Activated CD4-positive, alpha-beta T cell treated with anti-CD3 and anti-CD28 coated beads, Interleukin-2, amount 50 U/mL, for 1 hour (primary cell): ENCODE measurements at places on chromosomes 12 and 14.

DNA sequence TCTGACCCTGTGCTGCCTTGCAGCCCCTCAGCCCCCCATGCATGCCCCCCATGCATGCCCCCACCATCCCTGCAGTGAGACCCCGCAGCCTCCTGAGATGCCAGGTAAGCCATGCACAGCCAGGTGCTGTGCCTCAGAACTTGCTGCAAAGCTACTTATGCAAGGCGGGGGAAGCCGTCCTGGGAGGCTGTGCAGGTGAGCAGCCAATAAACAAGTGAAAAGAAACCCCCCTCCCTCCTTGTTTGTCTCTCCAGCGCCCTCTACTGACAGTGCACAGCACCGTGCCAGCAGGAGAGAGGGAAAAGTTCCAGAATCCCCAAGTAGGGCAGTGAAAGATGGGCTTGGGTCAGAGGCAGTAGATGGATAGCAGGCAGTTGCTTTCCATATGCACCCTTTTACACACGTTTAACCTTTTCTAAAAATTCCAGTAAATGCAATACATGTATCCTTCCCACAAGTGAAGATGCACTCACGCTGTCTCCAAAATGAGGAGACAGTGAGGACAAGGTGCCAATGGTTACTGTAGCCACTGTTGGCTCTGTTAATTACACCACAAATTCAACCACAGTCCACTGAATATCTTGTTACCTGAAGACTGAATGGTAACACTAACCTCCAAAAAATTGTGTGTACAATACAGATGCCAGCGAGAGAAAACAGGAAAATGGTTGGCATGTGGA is 18.0 kb downstream of the TNFAIP2 start:
- no peak for DNase-seq

- DNase-seq: no peak
Observed at GRCh38 chr12:42336286-42336685, 10.3 kb downstream of the PPHLN1 start.

DNA sequence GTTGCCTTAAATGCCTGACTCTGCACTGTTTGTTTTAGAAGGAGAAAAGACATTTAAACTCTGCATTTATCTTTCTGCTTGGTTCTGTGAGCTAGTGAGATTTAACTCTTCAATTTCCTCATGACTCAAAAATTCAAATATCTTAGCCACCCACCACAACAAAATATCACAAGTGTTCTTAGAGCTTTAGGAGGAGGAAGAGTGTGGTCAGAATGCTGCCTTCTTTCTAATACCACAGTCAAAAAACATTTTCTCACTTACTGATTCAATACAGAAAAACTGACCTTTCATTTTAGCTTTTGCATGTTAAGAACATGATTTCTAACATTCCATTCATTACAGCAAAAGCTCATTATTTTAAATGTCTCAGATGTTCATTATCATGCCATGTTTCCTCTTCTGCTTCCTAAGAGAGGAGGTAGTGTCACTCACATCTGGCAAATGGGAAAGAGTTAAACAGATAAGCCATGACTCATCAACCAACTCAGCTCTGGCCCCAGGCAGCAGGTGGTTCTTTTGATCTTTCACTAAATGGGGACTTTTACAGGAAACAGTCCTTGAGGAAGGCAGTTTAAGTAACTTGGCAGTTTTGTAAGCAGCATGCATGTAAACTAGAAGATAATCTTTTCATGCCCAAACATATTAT is 56.4 kb upstream of the RNU6-8 start:
- no peak for DNase-seq

DNA sequence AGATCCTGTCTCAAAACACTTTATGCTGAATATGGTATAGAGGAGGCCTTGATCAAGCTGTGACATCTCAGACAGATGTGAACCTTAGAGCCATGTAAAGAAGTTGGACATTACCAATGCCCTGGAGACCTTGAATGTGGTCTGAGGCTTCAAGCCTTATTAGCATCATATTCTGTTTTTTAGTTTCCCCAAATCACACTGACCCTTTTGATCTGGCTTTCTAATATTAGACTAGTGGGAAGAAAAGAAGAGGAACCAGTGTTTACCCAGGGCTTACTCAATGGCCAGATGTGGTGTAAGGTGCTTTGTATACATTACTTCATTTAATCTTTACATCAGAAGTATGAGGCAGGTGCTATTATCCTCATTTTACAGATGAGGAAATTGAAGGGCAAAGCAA is 10.6 kb upstream of the TBPL2 start:
- no peak for DNase-seq

DNA sequence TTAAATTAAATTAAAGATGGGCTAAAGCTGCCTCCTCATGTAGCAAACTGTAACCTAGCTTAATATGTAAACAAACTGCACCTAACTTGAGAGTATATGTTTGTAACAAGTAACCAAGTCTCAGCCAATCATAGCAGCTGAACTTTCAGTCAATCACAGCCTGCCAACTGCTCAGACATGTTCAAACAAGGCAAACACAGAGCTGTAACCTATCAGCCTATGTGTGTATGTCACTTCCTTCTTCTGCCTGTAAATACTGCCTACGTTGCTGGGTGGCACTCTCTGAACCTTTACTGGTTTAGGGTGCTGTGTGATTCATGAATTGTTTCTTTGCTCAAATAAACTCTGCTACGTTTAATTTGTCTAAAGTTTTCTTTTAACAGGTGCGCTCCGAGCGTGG is 2.9 kb downstream of the SERPINA6 start:
- no peak for DNase-seq

GRCh38 chr12:126784328-126784921 is 1482.5 kb upstream of the TMEM132C start:
- peak; percentile 9 for DNase-seq

GRCh38 chr14:93086441-93087055 is 29.2 kb downstream of the ITPK1 start:
- DNase-seq: no peak

- DNase-seq: no peak
Observed at GRCh38 chr12:44162961-44163360, 327.1 kb downstream of the TMEM117 start.

- DNase-seq: no peak
Observed at GRCh38 chr12:71945883-71946282, 7.2 kb downstream of the TPH2 start.

DNA sequence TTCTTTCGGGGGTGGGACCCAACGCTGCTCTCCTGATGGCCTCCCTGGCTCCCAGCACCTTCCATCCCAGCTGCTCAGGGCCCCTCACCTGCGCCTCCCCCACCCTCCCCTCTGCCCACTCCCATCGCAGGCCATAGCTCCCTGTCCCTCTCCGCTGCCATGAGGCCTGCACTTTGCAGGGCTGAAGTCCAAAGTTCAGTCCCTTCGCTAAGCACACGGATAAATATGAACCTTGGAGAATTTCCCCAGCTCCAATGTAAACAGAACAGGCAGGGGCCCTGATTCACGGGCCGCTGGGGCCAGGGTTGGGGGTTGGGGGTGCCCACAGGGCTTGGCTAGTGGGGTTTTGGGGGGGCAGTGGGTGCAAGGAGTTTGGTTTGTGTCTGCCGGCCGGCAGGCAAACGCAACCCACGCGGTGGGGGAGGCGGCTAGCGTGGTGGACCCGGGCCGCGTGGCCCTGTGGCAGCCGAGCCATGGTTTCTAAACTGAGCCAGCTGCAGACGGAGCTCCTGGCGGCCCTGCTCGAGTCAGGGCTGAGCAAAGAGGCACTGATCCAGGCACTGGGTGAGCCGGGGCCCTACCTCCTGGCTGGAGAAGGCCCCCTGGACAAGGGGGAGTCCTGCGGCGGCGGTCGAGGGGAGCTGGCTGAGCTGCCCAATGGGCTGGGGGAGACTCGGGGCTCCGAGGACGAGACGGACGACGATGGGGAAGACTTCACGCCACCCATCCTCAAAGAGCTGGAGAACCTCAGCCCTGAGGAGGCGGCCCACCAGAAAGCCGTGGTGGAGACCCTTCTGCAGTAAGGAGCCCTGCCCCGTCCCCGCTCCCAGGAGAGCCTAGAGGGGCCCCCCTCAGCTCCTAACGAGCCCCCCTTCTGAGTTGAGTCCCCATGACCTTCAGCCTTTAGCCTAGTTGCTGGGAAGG is at the start of gene HNF1A:
Gene HNF1A (plus strand): TSS at position 248 of the 924 bp plus-strand sequence. CDS start 226 bp downstream, at position 474.
- no peak for DNase-seq

- DNase-seq: no peak
Observed at GRCh38 chr12:5248230-5248629, 183.7 kb upstream of the NTF3 start.

DNA sequence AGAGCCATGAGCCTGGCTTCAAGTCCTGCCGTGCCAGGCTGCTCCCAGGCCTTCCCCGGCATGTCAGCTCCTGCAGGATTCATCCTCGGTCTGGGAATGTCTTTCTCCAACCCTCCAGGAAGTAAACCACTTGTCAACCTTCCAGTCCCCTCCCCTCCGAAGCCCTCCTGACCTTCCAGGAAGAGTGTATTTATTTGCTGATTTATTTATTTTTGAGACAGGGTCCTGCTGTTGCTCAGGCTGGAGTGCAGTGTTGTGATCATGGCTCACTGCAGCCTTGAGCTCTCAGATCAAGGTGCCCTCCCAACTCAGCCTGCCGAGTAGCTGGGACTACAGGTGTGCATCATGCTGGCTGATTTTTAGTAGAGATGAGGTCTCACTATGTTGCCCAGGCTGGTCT is 24.7 kb downstream of the VSX2 start:
- DNase-seq: no peak

DNA sequence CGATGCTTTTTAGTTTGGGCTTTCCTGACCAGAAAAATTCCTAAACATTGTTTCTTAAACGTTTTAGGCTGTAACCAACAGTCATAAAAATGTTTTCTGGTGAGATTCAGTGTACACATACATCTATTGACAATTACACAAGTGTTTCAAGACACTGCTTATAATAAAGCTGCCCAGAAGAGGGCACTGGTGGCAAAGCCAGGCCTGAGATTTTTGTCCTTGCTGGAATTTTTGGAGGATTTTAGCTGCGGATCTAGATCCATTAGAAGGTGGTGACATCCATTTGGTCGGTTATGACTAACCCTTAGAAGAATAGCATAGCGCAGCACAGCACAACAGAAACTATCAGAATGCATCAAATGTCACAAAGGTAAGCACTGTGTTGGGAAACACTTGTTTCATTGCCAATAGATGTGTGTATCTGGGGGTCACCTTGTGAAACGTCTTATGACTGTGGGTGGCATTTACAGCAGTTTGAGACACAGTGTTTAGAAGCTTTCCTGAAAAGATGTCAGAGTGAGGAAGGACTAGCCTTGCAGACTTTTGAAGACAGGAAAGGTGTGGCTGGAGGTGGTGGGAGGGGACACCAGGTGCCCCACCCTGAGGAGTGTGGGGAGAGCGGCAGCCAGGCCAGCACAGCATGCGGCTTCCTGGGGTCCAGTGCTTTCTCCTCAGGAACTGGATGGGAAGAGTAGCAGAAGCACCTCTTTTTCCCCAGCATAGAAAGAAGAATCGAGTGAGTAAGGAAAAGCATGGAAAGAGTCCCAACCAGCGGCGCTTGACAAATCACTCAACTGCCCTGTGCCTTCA is 54.7 kb upstream of the FKBP4 start:
- no peak for DNase-seq

DNA sequence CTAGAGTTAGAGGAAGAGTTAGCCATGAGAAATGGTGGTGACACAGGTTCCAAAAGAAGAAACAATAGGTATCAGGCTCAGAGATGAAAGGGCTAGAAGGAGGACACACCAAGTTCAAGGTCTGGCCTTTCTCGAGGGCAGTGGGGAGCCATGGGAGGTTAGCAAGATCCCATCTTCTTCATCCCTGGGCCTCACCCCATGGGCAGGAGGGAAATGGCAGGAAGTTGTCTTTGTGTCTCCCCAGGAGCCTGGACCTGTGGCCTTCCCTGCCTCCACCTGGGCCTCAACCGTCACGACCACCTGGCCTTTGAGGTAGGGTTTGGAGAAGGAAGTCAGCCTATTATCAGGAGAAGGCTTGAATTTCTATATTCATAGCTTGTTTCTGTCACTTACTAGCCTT is 5.8 kb upstream of the AQP2 start:
- no peak for DNase-seq

GRCh38 chr12:49872381-49872780 is 29.5 kb upstream of the BCDIN3D start:
- DNase-seq: no peak

- DNase-seq: peak; percentile 41
Observed at GRCh38 chr12:1122786-1123185, 131.8 kb downstream of the ERC1 start.

DNA sequence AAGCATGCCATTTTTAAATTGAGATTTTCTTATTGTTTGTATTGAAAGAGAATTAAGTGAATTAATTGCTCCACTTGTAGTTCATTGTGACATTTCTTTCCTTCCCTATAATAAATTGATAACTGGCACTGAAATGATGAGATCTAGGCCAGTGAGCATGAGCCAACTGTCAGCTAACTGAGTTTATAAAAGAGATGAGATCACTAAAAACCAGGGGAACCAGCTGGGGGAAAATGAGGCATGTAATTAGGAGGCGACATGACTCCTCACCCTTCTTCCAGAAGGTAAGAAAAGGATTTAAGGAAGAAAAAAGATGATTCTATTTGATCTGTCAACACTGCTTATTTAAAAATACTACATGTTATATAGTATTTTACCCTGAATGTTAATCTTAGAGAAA is 104.5 kb upstream of the DNM1L start:
- DNase-seq: no peak

DNA sequence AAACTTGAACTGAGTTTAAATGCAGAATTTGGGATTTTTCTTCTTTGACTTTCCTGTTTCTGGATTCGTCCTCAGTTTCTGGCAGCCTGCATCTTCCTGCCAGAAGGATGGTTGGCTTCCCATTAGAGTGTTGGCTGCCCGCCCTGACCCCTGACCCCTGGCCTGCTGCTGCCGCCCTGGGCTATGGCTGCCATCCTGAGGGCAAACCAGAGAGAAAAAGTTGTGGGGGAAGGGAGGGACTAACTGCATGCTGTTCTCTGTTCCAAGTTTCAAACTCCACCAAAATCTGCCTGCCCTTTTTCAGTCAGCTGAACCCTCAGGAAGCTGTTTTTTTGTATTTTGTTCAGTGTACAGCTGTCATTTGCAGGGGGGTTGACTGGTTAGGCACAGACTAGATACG is 48.4 kb downstream of the FNTB start:
- no peak for DNase-seq

DNA sequence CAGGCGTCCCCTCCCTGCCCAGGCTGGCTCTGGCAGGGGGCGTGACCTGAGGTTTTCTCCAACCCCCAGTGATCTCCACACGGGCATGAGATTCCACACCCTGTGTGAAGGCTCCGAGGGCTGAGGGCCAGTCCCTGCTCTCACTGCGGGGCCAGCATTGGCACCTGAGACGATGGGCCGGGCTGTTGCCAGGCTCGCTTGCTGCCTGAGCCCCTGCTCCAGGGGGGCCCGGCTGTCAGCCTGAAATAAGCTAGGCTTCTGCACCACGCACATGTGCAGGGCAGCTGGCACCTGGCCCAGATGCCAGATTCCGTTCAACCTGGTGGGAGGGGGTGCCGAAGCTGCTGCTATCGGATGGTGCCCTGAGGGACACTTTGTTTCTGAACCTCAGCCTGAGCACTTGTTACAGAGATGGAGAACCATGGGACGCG is 196.5 kb upstream of the PRMT8 start:
- DNase-seq: no peak

GRCh38 chr14:54138024-54138353 is 181.4 kb upstream of the BMP4 start:
- DNase-seq: no peak
